ENCODE measurements at places on chromosomes 3 and 15. TPM values are rescaled to one million over a fixed set of nuclear protein-coding genes. Genes with fewer than 3 reads are reported as not detected.
A peak's percentile ranks its signal among the peaks of the same experiment; 100 is the strongest.

DNA sequence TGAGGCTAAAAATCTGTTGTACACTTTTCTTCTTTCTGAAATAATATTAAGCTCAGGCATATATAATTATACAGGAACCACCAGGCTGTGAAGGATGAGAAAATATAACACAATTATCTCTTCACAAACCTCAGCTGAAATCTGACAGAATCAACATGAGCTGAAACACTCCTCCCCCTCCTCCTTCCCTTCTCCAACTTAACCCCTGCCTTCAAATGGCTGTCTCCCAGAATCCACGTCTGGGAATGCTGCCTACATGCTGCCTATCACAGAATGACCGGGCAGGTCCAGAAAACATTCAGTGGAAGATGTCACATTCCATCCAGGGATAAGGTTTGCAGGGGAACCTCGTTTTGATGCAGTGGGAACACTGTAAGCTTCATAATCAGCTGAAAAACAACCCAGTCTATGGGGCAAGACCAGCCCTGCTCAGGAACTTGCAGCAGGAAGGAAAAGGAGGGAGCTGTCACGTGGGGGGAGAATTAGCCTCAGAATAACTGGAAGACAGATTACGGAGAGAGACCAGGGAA, 44.0 kb upstream of the SEMA6D start:
- H3K27ac ChIP-seq, result no peak overlapping the region
- no peaks in the 10 kb centered on the region for H3K36me3 ChIP-seq
- no peaks in the 10 kb centered on the region for H3K4me1 ChIP-seq
- DNase-seq, result no peak
- no peaks in the 10 kb centered on the region for H3K27me3 ChIP-seq

- H3K36me3 ChIP-seq, result no peaks in the 10 kb centered on the region
- H3K27me3 ChIP-seq, result no peaks in the 10 kb centered on the region
- peaks cover 46% of the 10 kb centered on the region for H3K4me1 ChIP-seq
- H3K4me3 ChIP-seq, result no peak overlapping the region
These were observed 4.1 kb downstream of the LRCH3 start for GRCh38 chr3:197795200-197795599.

DNA sequence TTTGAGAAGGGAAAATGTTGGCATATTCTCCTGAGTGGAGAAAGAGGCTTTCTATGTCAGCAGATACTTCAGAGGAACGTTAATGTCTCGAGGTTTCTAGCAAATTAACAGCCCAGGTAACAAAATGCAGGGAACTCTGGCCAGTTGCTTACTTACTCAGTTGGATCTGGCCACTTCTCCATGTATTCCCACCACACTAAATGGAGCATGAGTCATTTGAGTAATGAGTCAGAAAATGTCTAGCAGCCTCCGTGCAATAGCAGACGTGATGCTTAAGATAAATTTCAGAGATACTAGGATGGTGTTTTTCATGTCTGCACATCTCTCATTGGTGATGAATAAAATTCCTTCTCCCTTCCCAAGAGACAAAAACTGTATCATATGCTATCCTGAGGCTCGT, 671.5 kb downstream of the FHIT start:
- H3K27ac ChIP-seq, result peak overlapping the region; percentile 15
- peak; percentile 88 for DNase-seq
- no peak overlapping the region for H3K4me3 ChIP-seq
- no peaks in the 10 kb centered on the region for H3K27me3 ChIP-seq

DNA sequence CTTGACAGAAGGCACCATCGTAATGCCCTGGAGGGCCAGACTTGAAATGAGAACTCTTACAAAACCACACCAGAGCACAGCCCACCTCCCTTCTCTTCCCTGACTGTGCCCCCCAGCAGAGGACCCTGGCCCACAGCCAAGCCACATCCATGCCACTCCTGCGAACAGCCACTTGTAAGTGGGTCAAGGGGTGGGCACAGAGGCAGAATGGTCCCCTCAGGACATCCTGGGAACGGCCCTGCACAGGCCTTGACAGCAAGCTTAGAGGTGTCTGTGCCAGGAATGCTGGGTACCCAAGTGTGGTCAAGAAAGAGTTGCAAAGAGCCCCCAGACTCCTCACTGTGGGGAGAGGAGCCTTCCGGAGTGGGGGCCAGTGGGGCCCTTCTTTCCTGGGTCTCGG, 33.3 kb downstream of the HCN4 start:
- no peak overlapping the region for H3K4me3 ChIP-seq
- peaks cover 7% of the 10 kb centered on the region for H3K27me3 ChIP-seq
- no peaks in the 10 kb centered on the region for H3K36me3 ChIP-seq
- H3K27ac ChIP-seq, result no peak overlapping the region
- H3K4me1 ChIP-seq, result no peaks in the 10 kb centered on the region

DNA sequence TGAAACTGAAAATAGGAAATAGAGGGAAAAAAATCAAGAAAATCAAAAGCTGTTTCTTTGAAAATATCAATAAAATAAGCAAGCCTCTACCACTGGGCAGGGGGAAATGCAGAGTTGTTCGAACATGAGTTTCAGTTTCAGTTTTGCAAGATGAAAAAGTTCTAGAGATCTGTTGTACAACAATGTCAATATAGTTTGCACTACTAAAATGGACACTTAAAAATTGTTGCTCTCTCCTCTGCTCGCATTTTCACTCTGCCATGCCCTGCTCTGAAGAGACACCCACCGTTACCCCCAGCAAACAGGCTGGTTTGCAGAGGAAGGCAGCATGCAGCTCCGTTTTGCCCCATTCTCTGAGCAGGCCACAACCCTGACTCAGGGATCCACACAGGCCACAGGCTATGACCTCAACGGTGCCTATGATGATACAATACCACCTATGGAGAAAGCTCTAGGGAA, 64.5 kb downstream of the ZNF148 start:
- H3K27me3 ChIP-seq, result no peaks in the 10 kb centered on the region
- DNase-seq, result peak; percentile 49
- H3K36me3 ChIP-seq, result peaks cover 21% of the 10 kb centered on the region
- peak overlapping the region; percentile 23 for H3K4me3 ChIP-seq
- no peak overlapping the region for H3K27ac ChIP-seq
- H3K4me1 ChIP-seq, result no peaks in the 10 kb centered on the region

DNA sequence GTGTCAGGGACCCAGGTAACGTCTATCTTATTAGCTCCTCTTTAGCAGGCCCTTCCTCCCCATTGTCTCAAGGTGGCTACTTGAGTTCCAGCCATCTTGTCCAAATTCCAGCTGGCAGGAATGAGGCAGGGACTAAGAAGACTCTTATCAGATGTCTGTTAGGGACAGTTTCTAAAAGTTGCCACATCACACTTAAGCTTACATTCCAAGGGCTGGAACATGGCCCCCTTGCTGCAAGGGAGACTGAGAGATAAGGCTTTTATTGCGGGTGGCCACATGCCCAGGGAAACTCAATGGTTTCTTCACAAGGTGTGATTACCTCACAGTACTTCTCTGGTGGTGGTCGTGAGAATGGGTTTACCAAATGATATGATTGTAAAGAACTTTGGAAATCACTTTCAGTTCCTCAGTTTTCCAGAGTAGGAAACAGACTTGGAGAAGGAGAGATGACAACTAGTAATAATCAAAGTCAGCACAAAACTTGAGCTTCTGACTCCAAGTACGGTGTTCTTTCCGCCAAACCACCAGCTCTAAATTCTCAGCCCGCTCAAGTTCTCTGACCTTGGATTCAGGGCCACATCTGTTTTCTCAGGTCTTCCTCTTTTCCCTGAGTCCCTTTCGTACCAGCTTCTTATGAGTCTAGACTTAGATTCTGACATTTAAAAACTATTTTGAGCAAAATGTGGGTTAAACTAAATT, 14.2 kb downstream of the PDIA5 start:
- no peak for DNase-seq
- H3K27me3 ChIP-seq, result no peaks in the 10 kb centered on the region
- H3K27ac ChIP-seq, result no peak overlapping the region
- peaks cover 57% of the 10 kb centered on the region for H3K4me1 ChIP-seq
- no peak overlapping the region for H3K4me3 ChIP-seq

- H3K27me3 ChIP-seq, result no peaks in the 10 kb centered on the region
- no peaks in the 10 kb centered on the region for H3K36me3 ChIP-seq
- H3K4me3 ChIP-seq, result no peak overlapping the region
- DNase-seq, result no peak
- no peak overlapping the region for H3K27ac ChIP-seq
These were observed 6.6 kb upstream of the SSR3 start for GRCh38 chr3:156561533-156561932.

The ZNF660 gene
- total RNA-seq, result 5.0 TPM

The C3orf22 gene
- total RNA-seq, result not detected

The C3orf85 gene
- total RNA-seq, result not detected

The RTP4 gene
- 2.7 TPM for total RNA-seq

Measured in osteoblast (primary cell).